ENCODE measurements at places on chromosomes 12 and 14.
A peak's percentile ranks its signal among the peaks of the same experiment; 100 is the strongest.

DNA sequence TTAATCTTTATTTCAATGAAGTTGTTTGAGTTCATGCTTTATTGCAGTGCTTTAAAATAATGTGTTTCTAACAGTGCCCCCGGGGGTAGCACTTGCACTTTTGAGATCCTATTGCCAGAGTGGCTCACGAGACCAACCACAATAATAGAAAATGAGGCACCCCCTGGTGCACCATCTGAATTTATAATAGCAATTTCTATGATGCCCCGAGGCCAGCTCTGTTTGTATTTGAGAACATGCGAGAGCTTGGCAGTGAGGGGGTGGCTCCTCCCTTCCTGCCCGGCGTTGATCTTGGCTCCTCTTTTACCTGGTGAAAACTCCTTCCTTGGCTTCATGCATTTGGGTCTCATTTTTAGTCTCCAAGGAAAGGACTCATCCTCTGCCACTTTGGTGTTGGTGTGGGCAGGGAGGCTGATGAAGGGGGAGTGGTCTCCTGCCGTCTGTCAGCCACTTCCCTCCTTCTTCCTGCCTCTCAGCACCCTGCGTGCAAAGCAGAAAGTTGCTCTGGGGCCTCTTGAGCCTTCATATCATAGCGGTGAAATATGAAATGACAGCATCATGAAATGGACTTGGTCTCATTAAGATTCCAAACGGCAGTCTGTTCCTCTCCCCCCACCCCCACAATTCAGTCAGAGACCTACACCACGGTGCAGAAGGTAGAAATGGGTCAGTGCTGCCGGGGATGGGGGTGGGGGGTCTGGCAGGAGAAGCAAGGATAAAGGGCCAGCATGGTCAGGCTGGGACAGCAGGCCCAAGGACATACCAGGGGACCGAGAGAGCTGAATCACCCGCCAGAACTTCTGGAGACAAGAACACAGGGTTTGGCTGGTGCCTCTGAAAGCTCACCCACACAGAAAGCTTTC lies 17.7 kb upstream of the NRXN3 start:
- DNase-seq, result no peak

GRCh38 chr14:31696378-31696777 lies 135.2 kb downstream of the NUBPL start:
- no peak for DNase-seq

GRCh38 chr14:101812071-101812470 lies 50.6 kb downstream of the PPP2R5C start:
- DNase-seq, result no peak

- no peak for DNase-seq
Measured at GRCh38 chr14:33985242-33985641, 34.4 kb upstream of the EGLN3 start.

- DNase-seq, result peak; percentile 55
Measured at GRCh38 chr12:102484428-102484958, 4.1 kb upstream of the IGF1 start.

DNA sequence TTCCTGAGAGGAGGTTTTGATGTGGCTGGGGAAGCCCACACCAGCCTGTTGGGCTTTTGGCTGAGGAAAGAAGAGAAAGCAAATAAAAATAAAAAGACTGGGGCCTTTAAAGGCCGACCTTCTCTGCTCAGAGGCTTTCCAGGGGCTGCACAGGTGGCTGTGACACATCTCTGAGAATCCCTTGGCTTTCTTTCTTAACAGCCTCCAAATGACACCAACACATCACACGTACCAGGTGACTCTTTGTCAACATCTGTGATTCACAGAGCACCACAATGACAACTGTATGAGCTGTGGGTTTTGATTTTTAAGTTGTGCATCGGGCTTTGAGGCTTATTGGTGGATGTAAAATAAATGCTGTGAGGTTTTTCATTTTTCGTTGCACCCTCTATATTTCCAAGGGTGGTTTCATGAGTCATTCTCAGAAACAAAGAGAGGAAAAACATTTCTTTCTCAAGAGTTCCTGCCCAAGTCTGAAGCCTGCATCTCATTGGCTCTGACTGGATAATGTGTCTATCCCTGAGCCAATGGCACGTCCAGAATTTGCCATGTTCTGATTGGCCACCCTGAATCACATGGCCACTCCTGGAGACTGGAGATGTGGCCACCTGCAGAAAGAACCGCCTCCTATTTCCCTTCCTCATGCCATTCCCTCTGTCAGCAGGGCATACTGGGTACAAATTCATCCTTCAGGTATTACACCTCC lies 349.0 kb downstream of the GLT1D1 start:
- no peak for DNase-seq

- no peak for DNase-seq
Measured at GRCh38 chr12:119354172-119354571, 19.6 kb downstream of the CCDC60 start.

- DNase-seq, result no peak
Measured at GRCh38 chr12:46514886-46515285, 142.3 kb upstream of the SLC38A2 start.
